ENCODE measurements at places on chromosomes 5 and 9.

GRCh38 chr5:154514331-154514730 lies 36.3 kb upstream of the HAND1 start:
- no peak for DNase-seq

GRCh38 chr9:121640076-121640475 lies 11.4 kb upstream of the DAB2IP start:
- DNase-seq: peak; percentile 25

DNA sequence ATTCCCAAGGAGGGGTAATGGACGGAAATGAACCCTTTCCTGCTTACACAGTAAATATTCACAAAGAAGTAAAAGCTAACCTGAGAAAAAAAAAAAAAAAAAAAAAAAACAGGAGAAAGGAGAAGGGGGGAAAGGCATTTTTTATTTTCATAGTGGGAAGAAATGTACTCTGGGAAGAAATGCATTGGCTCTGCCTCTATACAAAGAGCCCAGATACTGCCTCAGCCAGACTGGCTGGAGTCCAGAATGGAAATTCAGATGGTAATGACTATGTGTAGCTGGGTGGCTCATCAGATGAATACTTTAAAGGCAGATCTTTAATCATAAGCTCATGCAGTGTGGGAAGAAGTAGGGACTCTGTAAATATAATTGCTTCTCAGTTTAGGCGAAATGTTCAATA lies 124.9 kb upstream of the ZNF608 start:
- DNase-seq: no peak

DNA sequence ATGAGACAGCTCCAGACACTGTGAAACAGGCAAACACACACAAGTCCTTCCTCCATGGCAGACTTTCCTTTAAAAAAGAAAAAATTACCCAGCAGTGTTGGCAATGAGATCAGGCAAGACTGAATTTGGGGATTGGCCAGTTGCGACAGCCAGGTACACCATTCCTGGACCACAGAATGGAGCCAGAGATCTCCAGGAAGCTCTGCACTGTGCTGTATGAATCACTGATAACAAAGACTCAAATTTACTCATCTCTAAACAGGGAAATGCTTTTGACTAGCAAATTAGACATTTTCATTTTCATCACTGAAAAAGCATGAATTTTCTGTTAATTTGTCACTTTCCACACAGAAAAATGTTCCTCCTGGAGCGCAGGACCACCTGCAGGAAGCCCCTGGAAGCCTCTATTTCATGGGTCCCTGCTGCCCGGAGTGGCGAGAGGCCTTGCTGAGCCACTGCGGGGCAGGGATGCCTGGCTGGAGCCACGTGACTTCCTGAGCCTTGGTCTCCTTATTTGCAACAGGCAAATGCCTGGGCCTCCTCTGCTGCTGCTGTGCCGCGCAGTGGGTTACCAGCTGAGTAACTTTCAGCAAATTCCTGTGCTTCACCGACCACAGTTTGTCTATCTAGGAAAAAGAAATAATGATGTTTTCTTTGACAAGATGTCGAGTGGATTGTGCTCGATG lies 185.9 kb upstream of the ZNF618 start:
- no peak for DNase-seq

DNA sequence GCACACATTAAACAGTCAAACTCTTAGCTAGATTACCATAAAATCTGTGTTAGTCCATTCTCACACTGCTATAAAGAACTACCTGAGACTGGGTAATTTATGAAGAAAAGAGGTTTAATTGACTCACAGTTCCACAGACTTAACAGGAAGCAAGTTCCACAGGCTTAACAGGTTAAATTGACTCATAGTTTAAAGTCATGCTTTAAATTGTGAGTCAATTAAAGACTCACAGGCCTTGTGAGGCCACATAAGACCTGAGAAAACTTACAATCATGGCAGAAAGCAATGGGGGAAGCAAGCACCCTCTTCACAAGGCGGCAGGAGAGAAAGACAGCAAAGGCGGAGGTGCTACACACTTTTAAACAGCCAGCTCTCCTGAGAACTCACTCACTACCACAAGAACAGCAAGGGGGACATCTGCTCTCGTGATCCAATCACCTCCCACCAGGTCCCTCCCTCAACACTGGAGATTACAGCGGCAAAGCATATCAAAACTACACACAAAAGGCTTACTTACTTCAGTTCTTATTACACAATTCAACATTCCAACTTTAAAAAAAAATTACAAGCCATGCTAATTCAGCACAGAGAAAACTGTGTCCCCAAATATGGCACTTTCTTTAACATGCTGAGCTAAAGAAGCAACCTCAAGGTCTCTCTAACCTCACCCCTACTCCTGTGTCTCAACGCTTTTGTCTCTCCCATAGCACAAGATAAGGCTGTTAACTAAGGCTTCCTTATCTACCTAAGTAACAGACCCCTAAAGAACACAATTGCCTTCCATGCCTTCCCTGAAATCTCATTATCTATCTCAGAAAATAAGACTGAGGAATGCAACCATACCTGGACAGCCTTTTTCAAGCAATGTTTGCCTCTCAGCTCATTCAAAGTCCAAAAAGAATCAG lies 805.1 kb downstream of the NR2F1-AS1 start:
- DNase-seq: no peak

DNA sequence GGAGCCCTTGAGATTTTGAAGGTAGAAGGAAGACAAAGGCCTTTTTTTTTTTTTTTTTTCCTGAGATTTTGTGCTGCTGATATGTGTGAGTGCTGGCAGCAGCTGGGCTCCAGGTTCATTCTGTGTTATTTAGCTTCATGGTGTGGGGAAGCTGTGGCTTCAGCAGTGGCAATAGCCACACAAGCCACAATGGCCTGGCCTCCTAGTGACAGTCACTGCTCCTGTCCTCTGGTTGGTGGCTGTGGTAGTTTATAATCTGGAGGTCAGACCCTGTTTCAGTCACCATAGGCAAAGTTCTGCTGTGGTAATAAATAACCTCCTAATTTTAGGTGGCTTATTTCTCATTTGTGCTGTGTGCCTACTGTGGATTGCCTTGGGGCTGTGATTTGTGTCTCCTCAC lies 28.2 kb upstream of the GPR151 start:
- DNase-seq: no peak

DNA sequence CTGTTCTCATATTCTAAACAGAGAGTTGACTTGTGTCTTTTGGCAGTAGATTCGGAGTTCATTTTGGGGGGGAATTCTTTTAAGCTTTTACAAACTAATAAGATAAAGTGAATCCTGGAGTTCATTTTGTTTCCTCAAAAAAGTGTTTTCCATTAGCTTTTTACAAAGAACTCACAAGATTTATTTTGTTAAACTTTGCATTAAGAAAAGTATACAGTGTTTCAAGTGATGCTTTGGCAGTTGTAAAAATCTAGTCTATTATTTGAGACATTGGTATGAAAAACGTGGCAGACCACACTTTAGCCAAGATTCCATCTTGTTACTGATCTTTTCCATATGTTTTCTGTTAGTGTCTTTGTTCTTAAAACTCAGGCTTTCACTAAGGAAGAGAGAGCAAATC lies 1.2 kb upstream of the OMD start:
- no peak for DNase-seq

- peak; percentile 99 for DNase-seq
Measured at GRCh38 chr9:96241391-96241809, 60.6 kb downstream of the HSD17B3 start.

GRCh38 chr5:4579679-4580078 lies 560.5 kb upstream of the ADAMTS16 start:
- DNase-seq: no peak

DNA sequence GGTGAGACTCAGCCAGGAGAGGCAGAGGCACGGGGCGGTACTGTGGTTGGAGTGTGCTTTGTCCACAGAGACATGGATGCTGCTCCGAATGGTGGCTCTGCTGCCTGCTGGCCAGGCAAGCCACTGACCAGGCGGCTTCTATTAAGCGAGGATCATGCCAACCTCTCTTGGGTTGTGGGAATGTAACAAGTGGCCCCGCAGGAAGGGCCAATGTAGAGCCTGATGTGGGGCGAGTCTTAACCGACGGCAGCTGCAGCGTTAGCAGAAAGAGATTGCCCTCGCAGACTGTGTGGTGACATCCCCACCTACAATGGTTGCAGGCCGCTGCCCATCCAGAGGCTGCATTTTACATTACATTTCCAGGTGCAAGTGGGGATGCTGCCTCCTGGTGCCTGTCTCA lies 46.6 kb upstream of the SLC25A51 start:
- no peak for DNase-seq

GRCh38 chr5:65327582-65327981 lies 154.1 kb downstream of the ADAMTS6 start:
- DNase-seq: no peak

- DNase-seq: no peak
Measured at GRCh38 chr9:120680161-120680560, 34.1 kb downstream of the MEGF9 start.

- DNase-seq: no peak
Measured at GRCh38 chr9:122779181-122779580, 9.6 kb upstream of the OR5C1 start.

- DNase-seq: no peak
Measured at GRCh38 chr9:83372957-83373356, 165.2 kb downstream of the FRMD3 start.

DNA sequence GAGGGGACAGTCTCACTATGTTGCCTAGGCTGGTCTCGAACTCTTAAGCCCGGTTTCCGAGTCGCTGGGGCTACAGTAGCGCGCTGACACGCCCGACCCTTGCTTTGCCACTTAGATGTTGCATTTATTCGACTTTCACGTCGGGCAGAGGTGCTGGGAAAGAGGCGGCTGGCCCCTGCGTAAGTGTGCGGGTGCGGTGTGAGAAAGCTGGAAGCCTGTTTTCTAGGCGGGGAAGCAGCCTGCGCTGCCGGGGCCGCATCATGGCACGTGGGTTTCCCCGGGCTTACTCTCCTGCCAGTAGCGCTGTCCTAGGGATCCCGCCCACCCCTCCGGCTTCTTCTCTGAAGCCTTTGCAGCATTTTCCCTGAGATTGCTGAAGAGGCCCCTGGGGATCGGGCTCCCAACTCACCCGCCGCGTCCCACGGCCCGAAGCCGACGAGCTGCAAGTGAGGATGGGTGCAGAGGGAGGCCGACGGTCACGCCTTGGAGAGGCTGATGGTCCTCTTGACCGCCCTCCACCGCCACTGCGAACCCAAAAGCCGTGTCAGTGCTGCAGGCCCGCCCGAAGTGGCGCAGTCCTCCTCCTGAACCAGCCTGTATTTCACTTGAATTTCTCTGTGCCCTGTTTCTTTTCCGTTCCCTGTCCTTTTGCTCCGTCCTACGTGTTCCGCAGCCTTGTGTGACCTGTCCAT lies 5.8 kb upstream of the TRIM41 start:
- DNase-seq: peak; percentile 86

DNA sequence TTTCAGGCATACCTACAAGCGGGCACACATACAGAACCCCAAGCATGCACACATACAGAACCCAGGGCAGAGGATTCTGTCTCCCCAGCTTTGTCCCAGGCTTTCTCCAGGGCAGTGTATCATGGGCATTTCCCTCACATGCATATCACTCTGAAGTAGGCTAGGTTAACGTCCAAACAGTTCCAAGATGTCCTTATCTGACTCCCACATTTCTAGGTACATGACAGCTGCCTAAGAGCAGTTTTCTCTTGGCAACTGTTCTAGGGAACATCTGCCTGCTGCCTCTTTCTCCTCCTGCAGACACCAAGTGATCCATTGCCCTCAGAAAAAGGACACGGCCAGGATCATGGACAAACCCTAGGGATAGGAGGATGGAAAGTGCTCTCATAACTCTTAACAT lies 84.9 kb upstream of the NR3C1 start:
- no peak for DNase-seq

DNA sequence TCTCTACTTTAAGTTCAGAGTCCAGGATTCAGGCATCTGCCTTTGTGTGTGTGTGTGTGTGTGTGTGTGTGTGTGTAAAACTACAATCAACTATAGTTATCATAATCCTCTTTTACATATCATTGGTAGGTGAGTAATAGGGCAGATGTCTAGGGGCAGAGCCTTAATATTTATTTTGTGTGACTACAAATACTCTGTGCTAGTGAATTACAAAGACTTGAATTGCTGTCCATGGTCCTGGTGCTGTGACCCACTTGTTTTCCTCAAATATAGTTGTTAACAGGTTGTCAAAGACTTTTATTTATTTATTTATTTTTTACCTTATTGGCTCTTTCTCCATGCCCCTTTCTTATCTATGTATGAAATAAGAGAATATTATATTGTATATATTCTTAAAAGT lies 196.8 kb downstream of the ANXA1 start:
- DNase-seq: no peak

DNA sequence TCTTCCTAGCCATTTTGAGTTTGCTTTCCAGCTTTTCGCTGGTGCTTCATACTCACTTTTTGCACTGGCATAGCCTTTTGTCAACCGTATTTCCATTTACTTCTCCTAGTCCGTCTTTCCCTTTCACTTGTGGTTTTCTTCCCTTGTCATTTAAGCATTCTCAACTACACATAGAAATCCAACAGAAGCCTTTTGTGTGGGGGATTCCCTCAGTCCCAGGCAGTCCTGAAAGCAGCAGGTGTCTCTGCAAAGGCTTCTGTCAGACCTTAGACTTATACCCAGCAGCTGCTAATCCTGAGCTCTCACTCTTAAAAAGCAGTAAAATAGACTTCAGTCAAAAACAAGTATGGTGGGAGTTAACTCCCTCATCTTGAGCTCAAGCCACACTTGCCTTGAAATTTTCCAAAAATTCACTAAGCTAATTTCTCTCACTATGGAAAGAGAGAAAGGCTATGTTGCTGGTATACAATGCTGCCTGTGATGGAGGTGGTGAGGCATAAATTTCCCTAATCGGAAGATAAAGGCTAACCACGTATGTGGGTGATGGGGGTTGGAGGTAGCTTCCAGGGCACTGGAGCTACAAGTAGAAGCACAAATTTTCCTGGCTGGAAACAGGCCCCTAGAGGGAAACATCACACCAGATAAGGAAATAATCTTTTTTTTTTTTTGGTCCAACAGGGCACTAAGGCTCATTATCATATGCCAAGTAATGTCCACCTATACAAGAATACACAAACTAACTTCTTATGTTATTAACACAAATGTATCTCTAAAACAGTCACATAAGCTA lies 34.8 kb upstream of the IFNK start:
- no peak for DNase-seq

GRCh38 chr9:136616948-136617695 lies 45.6 kb upstream of the EGFL7 start:
- no peak for DNase-seq

DNA sequence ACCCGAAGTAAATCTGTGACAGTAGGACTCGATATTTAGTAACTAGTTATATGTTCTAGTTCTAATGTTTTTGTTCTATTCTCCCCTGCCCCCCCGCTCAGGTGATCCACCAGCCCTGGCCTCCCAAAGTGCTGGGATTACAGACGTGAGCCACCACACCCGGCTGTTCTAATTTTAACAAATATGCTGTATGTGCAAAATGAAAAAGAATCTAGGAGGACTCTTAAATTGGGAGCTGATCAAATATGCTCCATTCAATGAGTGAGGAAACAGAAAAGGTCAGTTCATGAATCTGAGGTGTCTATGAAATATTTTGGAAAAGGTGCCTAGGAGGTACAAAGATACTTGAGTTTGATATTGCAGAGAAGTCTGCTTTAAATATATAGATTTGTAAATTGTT lies 16.8 kb downstream of the CENPK start:
- DNase-seq: no peak

- no peak for DNase-seq
Measured at GRCh38 chr9:130887494-130888144, 9.0 kb downstream of the QRFP start.

GRCh38 chr9:129141066-129142041 lies 30.1 kb downstream of the PTPA start:
- peak; percentile 76 for DNase-seq
